ENCODE measurements at places on chromosomes 3 and 15. TPM values are rescaled to one million over a fixed set of nuclear protein-coding genes. Genes with fewer than 3 reads are reported as not detected.

Gene ZMAT3
- total RNA-seq: 20.2 TPM

Gene PP2D1
- not detected for total RNA-seq

Gene MST1R
- total RNA-seq: 0.37 TPM

Gene CADM2
- not detected for total RNA-seq
